Right renal cortex interstitium (tissue), 3 donors: ENCODE measurements at places on chromosomes 13 and 19. TPM values are rescaled to one million over a fixed set of nuclear protein-coding genes. Genes with fewer than 3 reads are reported as not detected.

The TSEN34 gene
- 49.2 TPM for polyA plus RNA-seq

The F10 gene
- 17.7 TPM for polyA plus RNA-seq

The S1PR4 gene
- polyA plus RNA-seq, result 0.31 TPM

The AMER2 gene
- polyA plus RNA-seq, result 0.33 TPM

The LYL1 gene
- polyA plus RNA-seq, result 3.5 TPM

The DLEU7 gene
- polyA plus RNA-seq, result 1.2 TPM

The GPR42 gene
- polyA plus RNA-seq, result not detected

The CATSPERD gene
- not detected for polyA plus RNA-seq

The ZNF653 gene
- 9.9 TPM for polyA plus RNA-seq

The SYT3 gene
- 1.0 TPM for polyA plus RNA-seq

The CBLC gene
- polyA plus RNA-seq, result 3.9 TPM

The CLEC17A gene
- 0.17 TPM for polyA plus RNA-seq

The LHB gene
- polyA plus RNA-seq, result not detected

The CEACAM8 gene
- 0.21 TPM for polyA plus RNA-seq

The CNN1 gene
- polyA plus RNA-seq, result 2.2 TPM

The UBE2L5 gene
- 0.47 TPM for polyA plus RNA-seq

The ZNF540 gene
- polyA plus RNA-seq, result 5.1 TPM

The SCAF1 gene
- polyA plus RNA-seq, result 24.3 TPM

The HS6ST3 gene
- 4.2 TPM for polyA plus RNA-seq

The KCNN1 gene
- polyA plus RNA-seq, result 3.9 TPM

The C19orf12 gene
- polyA plus RNA-seq, result 20.7 TPM

The GPR18 gene
- polyA plus RNA-seq, result 0.21 TPM

The MZF1 gene
- polyA plus RNA-seq, result 21.3 TPM

The NLRP5 gene
- polyA plus RNA-seq, result not detected

The TMEM145 gene
- 0.72 TPM for polyA plus RNA-seq

The DACH1 gene
- polyA plus RNA-seq, result 121 TPM

The FAM124A gene
- 4.4 TPM for polyA plus RNA-seq

The C1QTNF9 gene
- polyA plus RNA-seq, result 0.85 TPM

The ZNF534 gene
- polyA plus RNA-seq, result 0.57 TPM

The SSC5D gene
- polyA plus RNA-seq, result 1.2 TPM

The FUT2 gene
- 2.6 TPM for polyA plus RNA-seq

The ATCAY gene
- 0.18 TPM for polyA plus RNA-seq

The COX7A1 gene
- 28.2 TPM for polyA plus RNA-seq

The SOHLH2 gene
- 0.72 TPM for polyA plus RNA-seq

The KCTD12 gene
- 91.7 TPM for polyA plus RNA-seq

The IL11 gene
- polyA plus RNA-seq, result 1.0 TPM

The STOML3 gene
- 0.08 TPM for polyA plus RNA-seq

The ZNF763 gene
- polyA plus RNA-seq, result 10.3 TPM

The PCDH20 gene
- polyA plus RNA-seq, result 7.9 TPM

The FBXO17 gene
- 57.6 TPM for polyA plus RNA-seq
